ENCODE measurements at places on chromosomes 6 and 20.

- DNase-seq = no peak
Measured at GRCh38 chr6:146335336-146335735, 208.3 kb upstream of the RAB32 start.

- DNase-seq = peak; percentile 36
Measured at GRCh38 chr20:50286174-50286511, 95.5 kb downstream of the CEBPB start.

- DNase-seq = no peak
Measured at GRCh38 chr6:7249946-7250643, 62.9 kb downstream of the SSR1 start.

- DNase-seq = peak; percentile 3
Measured at GRCh38 chr6:96391776-96392360, 129.7 kb upstream of the UFL1 start.

GRCh38 chr6:158879180-158879579, 60.0 kb upstream of the EZR start:
- peak; percentile 98 for DNase-seq

- peak; percentile 96 for DNase-seq
Measured at GRCh38 chr6:83067448-83068439, at the start of gene DOP1A. Gene DOP1A, plus strand, starts transcription at chr6:83067671. Its CDS starts 29,307 bp downstream, at chr6:83096978.

DNA sequence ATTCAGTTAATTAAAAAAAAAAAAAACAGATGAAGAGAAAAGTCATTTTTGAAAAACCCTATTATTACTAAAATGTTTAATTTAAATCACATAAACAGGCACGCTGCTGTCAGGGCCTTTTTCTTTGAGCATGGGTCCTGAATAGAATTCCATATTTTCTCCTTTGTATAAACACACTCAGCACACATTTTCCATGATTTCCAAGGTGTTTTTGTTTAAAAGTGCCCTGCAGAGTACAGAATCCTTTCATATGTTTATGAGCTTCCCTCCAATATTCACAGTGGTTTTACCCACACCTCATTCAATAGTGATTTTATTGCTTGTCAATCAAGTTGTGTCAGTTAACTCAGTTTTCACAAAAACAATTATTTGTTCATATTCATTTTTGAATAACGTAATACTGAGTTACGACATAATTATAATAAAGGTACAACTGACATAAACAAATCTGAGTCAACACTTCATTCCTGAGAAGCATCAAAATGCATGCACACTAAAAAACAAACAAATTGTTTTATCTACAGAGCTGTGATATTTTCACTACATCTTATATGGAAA, 15.2 kb downstream of the SLC35B3 start:
- DNase-seq = no peak

GRCh38 chr20:24468401-24469115, 871 bp upstream of the SYNDIG1 start:
- no peak for DNase-seq

DNA sequence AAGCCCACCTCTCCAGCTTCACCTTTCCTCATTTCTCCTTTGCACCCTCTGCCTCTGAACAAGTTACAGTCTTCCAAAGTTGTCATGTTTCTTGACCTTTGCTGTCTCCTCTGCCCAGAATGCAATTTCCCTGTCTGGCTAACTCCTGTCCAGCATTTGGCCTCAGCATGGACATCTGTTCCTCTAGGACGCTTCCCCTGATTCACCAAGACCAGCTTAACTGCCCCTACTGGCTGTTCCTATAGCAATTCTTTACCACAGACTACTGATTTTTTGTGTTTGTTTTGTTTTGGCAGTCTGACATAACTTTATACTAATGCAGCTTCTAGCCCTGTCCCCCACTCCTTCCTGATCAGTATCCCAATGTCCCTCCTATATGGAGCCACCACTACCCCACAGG, 13.4 kb downstream of the GNL1 start:
- DNase-seq = no peak

DNA sequence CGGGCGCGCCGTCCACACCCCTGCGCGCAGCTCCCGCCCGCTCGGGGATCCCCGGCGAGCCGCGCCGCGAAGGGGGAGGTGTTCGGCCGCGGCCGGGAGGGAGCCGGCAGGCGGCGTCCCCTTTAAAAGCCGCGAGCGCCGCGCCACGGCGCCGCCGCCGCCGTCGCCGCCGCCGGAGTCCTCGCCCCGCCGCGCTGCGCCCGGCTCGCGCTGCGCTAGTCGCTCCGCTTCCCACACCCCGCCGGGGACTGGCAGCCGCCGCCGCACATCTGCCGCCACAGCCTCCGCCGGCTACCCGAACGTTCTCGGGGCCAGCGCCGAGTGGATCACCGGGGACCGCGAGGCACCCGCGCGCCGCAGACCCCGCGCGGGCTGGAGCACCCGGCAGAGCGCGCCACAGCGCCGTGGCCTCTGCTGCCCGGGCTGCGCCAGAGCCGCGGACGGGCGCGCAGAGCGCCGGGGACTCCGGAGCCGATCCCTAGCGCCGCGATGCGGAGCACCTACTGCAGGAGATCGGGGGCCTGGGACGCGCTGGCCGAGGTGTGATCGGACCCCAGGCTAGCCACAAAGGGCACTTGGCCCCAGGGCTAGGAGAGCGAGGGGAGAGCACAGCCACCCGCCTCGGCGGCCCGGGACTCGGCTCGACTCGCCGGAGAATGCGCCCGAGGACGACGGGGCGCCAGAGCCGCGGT, at the start of gene BMP2:
Gene BMP2, plus strand, starts transcription at position 151 of the 692 bp plus-strand sequence. CDS start 2,441 bp downstream, outside the sequence.
- peak; percentile 22 for DNase-seq

All from activated CD4-positive, alpha-beta T cell treated with anti-CD3 and anti-CD28 coated beads, Interleukin-10, Interleukin-2, amounts not matched to agents 100 ng/mL and 50 ng/mL, durations not matched to agents 16 hours and 8 hours (primary cell).